ENCODE measurements at places on chromosomes 11 and 22. TPM values are rescaled to one million over a fixed set of nuclear protein-coding genes. Genes with fewer than 3 reads are reported as not detected.

DNA sequence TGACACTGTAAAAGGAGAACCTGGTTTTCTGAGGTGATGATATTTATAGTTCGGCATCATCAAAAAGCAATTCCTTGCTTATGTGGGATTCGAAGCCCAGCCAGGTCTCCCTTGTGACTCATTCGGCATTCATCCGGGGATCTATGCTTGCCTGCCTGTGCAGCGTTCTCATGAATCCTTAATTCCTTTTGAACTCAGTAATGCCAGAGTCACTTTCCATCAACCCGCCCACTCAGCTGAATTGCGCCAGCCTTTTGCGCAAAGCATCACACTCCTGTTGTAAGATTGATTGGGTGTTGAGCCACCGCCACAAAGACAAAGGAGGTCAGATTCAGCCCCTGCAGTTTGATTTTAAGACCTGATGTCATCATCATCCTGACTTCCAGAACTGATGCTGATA is 128.6 kb downstream of the SLC17A6 start:
- DNase-seq, result peak; percentile 95

- no peak for DNase-seq
Observed at GRCh38 chr11:79480864-79481263, 40.0 kb upstream of the TENM4 start.

DNA sequence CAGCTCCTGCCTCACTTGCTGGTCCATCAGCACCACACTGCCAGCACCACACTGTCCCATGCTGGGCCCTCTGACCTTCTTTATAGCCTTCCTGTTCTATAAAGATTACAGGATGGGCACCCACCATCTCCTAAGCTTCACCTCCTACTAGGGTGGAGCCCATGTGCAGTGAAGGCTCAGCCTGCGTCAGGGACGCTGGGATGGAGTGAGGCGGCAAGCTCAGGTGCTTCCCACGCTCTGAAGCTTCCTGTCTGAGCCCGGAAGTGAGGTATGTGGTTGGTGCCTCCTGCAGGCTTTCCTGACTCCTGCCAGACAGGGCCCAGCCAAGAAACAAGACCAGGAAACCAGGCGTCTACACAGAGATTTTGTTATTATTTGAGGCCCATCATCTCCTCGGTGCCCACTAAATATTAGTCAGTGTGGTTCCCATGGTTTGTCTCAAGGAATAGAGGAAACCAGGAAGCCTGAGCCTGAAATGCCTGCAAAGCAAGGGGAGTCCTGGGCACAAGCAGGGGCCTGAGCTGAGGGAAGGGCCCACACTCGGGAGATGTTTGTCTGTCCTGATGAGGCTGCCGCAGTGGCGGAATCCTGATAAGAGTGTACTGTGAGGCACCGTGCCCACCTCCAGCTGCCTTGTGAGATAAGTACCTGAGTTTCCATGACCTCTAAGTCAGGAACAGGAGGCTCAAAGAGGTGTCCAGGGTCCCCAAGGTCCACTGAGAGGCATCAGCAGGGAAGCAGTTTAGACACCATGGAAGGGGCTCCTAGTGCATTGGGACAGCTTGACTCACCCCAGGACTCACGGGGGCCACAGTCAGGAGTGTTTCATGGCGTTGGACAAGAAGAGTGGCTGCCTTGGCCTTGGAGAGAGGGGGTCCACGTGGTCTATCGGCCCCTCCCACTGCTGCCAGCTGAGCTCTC is 22.0 kb downstream of the RSPH14 start:
- no peak for DNase-seq

DNA sequence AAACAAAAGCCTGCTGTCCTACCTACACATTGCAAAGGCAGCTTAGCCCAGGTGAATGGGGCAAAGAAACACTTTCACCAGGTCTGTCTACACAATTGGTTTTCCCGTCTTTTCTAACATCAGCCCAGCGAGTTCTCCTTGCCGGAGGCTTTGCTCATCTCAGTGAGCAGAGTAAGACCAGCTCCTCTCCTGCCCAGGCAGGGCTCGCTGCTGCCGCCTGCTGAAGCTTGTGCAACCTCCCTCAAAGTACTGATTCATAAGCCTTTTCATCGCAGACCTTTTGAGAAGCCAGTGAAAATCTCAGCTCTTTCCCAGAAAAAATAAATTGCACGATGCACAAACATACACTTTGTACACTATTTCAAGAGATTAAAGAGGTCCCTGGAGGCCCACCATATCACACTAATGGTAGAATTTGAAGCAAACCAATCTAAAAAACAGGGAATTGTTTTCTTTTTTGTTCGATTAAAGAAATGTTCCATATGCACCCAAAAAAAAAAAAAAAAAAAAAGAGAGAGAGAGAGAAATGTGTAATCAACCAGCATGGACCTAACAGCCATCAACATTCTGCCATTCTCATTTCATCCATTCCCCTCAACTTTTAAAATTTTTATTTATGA is 328.1 kb upstream of the MPPED2 start:
- DNase-seq, result peak; percentile 40

Gene FKBP2
- polyA plus RNA-seq, result 55.7 TPM

DNA sequence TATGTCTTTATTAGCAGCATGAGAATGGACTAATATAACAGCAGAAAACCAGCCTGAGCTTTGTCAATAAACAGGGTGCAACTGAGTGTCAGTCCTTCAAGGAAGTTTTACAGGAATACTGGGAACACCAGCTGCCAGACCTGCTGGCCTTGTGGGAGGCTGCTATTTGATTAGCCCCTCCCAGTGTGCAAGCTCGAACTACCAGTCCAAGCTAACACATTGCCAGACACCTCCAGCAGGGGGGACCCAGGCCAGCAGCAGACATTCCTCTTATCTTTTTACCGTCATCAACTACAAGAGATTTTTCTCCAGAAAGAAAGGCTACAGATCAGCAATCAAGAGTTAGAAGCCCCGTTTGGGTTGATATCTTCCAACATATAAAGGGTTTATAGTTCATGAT is 942.8 kb upstream of the TENM4 start:
- DNase-seq, result no peak

GRCh38 chr11:103043826-103044678 is 47.9 kb downstream of the DCUN1D5 start:
- DNase-seq, result no peak

Gene C11orf97
- polyA plus RNA-seq, result not detected
